ENCODE measurements at places on chromosomes 4 and X.

- DNase-seq, result no peak
These were observed 252.6 kb downstream of the NDST4 start for GRCh38 chr4:114860786-114861185.

GRCh38 chrX:40007131-40007755 lies 90.5 kb downstream of the BCOR start:
- no peak for DNase-seq

DNA sequence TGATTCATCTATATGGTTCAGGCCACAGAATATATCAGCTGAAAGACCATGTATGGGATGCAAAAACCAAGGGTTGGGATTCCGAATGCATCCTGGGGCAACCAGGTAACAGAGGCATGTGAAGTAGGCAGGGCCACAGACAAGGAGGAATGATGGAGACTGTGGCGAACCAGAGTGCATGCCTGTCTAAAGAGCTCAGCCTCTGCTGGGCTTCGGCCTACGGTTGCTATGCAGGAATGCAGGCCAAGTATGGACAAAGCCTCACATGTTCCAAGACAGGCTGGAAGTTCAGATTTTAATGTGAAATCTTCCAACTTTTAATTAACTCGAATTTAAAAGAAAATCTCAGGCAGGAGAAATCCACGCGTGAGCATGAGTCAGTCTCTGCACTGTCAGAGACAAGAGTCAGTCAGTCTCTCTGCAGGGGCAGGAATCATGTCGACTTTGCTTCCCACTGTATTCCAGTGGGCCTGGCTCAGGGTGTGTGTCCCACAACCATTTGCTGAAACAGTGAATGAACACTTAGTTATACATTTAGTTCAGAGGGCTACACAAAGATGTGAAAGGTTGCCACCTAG lies 344.4 kb downstream of the UNC5C start:
- no peak for DNase-seq

DNA sequence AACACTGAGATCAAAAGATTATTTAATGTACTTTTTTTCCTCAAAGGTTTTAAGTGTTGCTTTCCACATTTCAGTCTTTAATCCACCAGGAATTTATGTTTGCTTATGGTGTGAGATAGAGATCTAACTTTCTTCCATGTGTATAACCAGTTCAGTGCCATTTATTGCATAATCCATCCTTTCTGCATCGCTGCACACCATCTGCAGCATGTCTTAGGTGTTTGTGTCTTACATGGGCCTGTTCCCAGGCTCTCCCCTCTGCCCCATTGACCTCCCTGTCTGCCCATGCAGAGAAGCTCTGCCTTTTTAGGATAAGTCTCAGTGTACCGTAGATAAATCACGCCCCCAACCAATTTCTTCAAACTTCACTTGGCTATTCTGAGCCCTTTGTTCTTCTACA lies 30.3 kb downstream of the NSDHL start:
- no peak for DNase-seq

GRCh38 chr4:86657910-86658309 lies 63.8 kb downstream of the PTPN13 start:
- DNase-seq, result no peak

DNA sequence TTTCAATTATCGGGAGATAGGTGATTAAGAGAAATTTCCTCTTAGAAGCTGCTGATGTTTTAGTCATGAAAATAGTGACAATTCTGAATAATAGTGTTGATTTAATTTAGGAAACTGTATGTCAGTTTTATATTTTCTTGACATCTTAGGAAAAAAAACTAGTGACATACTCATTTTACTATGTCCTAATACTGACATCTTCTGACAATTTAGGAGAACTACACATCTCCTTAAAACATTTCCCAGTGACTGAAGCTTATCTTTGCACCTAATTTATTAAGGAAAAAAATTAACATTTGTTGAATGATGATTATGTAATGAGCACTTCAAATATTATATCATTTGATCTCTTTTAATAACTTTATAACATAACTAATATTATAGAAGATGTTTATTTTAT lies 42.0 kb upstream of the RBMXL3 start:
- no peak for DNase-seq

- DNase-seq, result peak; percentile 7
These were observed 65.8 kb downstream of the RASGEF1B start for GRCh38 chr4:81405900-81406401.

DNA sequence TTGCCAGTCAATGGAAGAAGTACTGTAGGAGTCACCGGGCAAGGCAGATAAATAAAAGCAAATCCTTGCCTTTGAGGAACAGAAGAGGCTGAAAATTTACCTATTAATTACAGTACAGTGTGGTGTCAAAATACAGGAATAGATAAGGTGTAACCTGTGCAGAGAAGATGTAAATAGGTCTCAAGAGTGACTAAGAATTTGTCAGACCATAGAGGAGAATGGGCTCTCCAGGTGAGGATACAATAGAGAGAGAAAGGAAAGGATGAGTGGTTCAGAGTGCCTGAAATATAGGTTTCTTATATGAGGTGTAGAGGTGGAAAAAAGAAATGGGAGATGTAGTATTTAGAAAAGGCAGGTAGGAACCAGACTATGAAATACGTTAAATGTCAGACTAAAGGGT lies 801 bp upstream of the ZC4H2 start:
- DNase-seq, result no peak

GRCh38 chrX:3550160-3550751 lies 163.2 kb downstream of the PRKX start:
- no peak for DNase-seq

- DNase-seq, result no peak
These were observed 197.6 kb upstream of the GYPA start for GRCh38 chr4:144338148-144338547.

DNA sequence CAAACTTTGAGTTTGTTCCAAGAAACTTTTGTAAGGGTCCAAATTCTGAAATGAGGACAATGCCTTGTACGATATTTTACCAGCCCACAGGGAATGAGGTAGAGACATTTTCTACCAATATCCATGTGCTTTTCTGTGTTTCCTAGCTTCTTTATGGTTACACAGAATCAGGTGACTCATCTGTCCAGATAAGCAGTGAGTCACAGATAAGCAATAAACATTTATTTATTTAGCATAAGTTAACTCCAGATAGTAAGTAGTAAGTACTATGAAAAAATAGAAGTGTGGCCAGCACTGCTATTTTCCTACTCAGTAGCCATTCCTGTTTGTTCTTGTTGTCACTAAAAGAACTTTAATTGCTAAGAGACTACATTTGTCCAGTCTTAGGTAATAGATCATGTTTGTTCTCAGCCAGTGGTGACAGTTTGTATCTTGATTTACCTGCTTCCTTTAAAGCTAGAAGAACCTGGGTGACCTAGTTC lies 7.4 kb downstream of the AFF1 start:
- DNase-seq, result no peak

- no peak for DNase-seq
These were observed 60.4 kb upstream of the BCOR start for GRCh38 chrX:40158036-40158706.

DNA sequence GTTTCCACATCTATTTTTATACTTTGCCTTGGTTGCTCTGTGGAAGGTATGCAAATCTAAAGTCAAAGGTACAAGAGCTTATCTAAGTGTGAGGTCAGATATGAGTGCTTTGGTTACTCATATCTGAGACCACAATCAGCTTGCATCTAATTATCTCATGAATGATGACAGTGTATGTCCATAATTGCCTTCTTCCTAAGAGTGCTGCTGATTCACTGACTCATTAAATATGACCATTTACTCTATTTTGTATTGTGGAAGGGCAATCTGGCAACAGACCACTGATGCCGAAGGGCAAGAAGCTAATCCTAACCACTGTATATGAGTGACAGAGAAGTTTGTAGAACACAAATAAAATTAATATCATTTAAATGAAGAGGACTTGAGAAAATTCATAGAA lies 1190.2 kb upstream of the AGA start:
- no peak for DNase-seq

- no peak for DNase-seq
These were observed 395.8 kb upstream of the MAGEB18 start for GRCh38 chrX:25742334-25742733.

DNA sequence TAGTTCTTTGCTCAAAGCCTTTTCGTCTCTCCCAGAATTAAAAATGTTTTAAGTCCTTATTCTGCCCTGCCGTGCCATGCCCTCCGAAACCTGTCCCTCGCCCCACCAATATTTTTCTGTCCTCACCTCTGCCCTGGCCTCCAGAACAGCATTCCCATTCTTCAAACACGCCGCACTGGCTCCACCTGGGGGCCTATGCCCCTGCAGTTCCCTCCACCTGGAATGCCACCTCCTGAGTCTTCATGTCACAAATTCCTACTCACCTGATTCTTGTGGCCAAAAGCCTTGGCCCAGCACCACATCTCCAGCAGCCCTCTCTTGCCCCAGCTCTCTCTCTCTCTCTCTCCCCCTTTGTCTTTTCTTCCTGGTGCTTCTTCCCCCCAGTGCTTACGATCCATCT lies 91.6 kb downstream of the APBB2 start:
- DNase-seq, result no peak

DNA sequence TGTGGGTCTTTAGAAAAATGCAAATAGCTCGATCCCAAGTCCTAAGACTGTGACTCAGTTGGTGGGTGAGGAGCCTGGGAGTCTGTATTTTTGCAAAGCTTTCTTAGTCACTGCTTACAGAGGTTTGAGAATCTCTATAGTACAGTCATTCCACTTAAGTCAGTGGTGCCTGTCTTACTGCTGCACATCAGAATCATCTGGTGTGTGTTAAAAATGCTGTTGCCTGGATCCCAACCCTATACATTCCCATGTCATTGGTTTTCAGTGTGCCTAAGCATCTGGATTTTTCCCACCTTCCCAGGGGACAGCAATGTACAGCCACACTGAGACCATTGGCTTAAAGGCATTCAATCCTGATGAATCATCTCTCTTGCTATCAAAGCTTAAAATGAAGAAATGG lies 21.0 kb upstream of the GEMIN8 start:
- no peak for DNase-seq

- no peak for DNase-seq
These were observed 125.6 kb downstream of the CDS1 start for GRCh38 chr4:84708406-84709135.

DNA sequence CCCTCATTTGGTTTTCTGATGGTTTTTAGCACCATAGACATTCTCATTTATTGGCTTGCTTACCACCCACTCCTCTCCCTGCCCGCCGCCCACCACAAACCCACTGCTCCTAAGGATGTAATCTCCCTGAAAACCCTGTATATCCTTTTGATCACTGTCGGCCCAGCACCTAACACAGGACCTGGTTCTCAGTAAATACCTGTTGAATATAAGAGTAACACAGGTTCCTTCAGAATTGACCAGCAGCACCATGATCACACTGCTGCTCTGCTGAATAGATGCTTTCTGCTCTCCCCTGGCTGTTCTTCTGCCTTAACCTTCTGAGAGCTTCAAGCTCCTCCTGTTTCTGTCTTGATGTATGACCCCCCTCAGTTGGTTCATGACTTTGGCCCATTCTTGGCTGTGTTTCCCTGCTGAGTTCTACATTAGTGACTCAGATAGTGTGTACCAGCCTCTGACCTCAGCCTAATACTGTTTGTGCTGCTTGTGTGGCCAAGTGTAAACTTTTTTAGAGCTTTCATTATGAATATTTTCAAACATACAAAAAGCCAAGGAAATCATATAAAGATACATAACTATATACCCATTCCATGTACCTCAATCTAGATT lies 265.3 kb downstream of the FRMPD4 start:
- no peak for DNase-seq

DNA sequence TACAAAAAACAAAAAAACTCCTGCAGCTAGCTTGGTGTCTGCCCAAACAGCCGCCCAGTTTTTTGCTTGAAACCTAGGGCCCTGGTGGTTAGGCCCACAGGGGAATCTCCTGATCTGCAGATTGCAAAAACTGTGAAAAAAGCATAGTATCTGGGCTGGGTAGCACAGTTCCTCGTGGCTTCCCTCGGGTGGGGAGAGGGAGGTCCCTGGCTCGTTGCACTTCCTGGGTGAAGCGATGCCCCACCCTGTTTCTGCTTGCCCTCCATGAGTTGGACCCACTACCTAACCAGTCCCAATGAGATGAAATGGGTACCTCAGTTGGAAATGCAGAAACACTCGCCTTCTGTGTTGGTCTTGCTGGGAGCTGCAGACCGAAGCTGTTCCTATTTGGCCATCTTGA lies 18.6 kb upstream of the BRWD3 start:
- DNase-seq, result no peak

DNA sequence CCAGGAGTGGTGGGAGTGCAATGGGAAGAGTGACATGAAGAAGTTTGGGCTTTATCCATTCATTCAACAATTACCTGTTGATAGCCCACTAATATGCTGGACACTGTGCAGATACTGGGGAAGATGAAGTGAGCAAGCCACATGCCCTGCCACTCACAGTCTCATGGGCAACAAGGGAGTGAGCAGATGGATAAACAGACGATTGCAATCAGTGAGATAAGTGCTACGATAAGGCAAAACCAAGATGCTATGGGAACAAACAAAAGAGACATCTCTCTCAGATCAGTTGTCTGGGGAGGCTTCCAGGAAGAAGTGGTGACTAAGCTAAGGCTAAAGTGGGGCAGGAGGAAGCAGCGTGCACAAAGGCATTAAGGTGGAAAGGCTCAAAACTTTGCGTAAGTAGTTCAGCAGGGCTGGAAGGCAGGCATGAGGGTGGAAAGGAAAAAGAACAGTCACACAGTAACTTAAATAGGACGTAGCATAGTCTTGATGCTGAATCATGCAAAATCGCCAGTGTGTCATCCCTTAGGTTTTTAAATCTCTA lies 31.7 kb downstream of the GAB3 start:
- DNase-seq, result no peak

- DNase-seq, result no peak
These were observed 27.7 kb downstream of the ATP7A start for GRCh38 chrX:77938083-77938680.

DNA sequence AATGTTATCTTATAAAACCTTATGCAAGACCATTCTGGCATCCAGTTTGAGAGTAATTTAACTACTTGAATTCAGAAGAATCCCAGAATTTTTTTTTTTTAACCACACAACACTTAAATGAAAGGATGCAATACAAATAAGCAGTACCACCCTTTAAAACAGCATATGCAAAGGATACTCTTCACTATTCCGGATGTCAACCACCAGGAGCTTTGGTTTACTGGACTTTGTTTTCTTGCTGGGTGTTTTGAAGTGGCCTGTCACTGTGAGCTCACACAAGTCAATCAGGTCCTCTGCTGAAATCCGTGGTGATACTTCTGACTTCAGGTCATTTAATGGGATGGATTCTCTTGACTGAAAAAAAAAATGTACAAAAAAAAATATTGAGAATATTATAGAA lies 200.0 kb downstream of the TBCK start:
- no peak for DNase-seq

- no peak for DNase-seq
These were observed 86.3 kb upstream of the RAPGEF2 start for GRCh38 chr4:159016593-159017024.

DNA sequence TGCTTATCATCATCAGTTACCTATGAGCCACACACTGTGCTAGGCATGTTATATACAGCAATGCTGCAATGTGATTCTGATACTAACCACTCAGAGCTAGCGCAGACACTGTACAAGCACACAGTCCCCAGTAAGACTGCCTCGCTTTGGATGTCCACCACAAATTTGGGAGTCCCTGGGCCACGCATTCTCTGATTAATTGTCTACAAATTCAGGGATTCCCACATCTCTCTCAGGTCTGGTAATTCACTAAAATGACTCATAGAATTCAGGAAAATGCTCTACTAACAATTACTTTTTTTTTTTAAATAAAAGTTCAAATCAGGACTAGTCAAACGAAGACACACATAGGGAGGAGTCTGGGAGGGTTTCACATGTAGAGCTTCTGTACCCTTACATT lies 652.1 kb upstream of the AADAT start:
- no peak for DNase-seq

- DNase-seq, result peak; percentile 68
These were observed 350.3 kb downstream of the PTTG2 start for GRCh38 chr4:38310446-38311043.

GRCh38 chrX:47623540-47624027 lies 3.9 kb upstream of the SYN1 start:
- DNase-seq, result peak; percentile 3
